ENCODE measurements at places on chromosomes 2 and 18.

- no peak for DNase-seq
Measured at GRCh38 chr2:75415111-75415626, 145.6 kb downstream of the EVA1A start.

GRCh38 chr2:207008105-207008990, 69.0 kb downstream of the CPO start:
- peak; percentile 2 for DNase-seq

- no peak for DNase-seq
Measured at GRCh38 chr2:8506746-8507145, 175.1 kb upstream of the ID2 start.

- peak; percentile 3 for DNase-seq
Measured at GRCh38 chr2:37833423-37833822, 91.7 kb upstream of the RMDN2 start.

DNA sequence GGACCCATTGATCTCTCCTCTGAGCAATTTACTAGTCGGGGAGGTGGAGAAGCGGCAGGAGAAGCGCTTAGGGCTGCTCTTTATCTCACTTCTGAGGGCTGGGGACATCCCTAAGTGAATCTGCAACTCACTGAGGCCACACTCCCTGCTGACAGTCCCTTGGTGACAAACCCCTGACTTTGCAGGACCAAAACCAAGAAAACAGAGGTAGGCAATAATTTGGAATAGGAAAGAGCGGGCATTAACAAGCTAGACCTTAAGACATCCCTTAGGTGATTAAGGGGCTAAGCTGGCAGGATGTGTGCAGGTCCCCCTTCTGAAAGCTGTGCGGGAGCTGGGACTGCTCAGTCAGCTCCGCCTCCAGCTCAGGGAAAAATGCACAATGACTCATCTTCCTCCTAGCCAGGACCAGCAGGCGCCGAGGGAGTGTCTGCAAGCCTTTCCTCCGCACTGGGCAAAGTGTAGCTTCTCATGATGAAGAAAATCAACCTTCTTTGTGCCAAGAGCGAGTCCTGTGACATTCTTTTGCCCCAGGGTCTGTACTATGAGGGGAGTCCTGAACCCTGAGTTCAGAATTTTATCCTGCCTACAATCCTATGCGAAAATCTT, 63.3 kb downstream of the BOD1L2 start:
- DNase-seq: peak; percentile 98

DNA sequence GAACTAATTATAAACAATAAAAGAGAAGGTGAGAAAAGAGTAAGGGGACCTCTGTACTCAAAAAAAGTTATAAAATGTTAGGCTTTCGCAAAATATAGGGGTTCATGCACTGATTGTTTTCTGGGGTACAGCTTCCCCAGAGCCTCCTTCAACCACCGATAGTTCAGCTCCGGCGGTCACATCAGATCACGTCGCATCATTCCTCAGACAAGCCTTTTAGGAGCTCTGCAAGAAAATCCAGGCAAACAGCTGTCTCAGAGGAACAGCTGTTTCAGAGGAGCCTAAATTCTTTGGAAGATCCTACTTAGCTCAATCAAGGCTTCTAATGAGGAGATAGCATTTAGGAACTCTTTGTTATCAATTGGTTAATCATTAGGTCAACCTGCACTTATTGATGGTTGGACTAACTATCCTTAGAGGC, 78.7 kb downstream of the MYCN start:
- no peak for DNase-seq
